Activated CD4-positive, alpha-beta T cell treated with anti-CD3 and anti-CD28 coated beads, Interleukin-2, amount 50 U/mL, for 24 hours (primary cell): ENCODE measurements at places on chromosomes 4 and X.

DNA sequence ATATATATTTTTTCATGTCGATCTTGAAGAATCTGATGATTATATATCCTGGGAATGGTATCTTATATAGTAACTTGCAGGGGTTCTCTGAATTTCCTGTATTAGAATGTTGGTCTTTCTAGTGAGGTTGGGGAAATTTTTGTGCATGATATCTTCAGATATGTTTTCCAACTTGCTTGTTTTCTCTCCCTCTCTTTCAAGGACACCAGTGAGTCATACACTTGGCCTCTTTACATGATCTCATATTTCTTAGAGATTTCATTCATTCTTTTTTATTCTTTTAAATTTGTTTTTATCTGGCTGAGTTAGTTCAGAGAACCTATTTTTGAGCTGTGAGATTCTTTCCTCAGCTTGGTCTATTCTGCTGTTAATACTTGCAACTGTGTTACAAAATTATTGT lies 27.2 kb upstream of the C4orf17 start:
- no peak for DNase-seq

DNA sequence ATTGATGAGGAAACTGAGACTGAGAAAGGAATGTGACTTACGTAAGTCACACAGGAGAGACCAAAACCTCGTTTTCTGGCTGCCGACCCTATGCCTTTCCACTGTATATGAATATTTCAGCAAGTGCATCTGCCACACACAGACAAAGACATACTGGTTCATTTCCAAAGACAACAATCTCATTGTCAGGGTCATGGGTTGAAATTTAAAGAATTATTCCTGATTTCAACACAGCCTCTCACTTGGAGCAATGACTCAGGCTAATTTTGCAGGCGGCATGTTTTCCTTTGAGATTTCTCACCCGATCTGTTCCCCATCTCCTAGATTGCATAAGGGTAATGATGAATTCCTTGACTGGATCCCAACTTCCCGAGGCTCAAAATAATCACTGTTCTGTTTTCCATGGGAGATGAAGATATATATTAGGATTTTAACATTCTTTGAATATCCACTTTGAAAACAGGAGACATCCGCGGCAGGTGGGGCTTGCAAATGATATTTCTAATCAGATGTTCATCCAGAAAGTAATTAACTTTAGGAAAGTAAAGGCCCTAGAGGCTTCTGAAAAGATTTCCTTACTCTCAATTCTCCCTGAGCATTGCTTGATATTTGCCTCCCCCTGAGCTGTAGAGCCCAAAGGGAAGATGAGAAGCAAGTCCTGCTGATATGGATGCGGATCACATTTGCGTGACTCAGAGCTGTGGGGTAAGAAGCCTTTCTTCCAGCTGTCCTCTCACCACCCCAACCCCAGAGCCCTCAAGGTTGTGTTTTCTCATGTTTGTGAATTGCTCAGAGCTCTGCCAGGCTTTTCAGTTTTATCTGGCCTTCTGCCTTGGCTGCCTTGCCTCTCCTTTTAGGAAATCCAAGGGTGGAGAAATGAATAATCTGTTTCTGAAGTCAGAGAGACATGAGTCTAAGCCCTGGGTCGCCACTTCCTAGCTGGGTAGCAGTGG lies 361.1 kb upstream of the BOD1L1 start:
- DNase-seq: no peak

DNA sequence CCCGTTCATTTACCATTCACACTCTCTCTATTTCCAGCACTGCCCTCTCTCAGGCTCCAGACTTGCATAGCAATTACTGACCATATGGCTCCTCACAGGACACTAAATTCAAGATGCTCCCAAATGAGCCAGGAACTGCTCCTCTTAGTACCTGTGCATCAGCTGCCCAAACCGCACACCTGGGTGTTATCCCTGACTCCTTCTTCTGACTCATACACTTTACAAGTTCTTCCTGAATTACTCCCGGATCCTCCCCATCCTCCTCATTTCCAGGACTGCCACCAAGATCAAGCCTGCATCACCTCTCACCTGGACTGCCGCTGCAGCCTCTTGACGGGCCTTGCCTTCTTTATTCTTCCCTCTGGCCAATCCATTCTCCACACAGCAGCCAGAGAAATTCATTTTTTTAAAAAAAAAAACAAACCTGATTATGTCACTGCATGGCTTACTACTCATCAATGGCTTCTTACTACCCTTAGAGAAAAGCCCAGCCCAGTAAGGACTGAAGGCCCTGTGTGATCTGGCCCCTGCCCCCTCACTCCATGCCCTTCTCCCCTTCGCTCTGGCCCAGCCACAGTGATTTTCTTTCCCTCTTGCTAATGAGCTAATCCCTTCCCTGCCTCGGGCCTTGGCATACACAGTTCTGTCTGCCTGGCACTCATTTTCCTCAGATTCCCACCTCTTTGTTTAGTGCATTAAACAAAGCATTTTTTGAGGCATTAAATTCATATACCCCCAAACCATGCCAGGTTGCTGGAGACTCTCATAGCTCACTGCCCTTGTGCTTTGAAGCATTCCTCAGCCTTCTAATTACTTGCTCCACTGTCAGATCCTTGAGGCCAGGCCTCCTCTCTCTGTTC lies 92.0 kb downstream of the PDGFRA start:
- DNase-seq: no peak

DNA sequence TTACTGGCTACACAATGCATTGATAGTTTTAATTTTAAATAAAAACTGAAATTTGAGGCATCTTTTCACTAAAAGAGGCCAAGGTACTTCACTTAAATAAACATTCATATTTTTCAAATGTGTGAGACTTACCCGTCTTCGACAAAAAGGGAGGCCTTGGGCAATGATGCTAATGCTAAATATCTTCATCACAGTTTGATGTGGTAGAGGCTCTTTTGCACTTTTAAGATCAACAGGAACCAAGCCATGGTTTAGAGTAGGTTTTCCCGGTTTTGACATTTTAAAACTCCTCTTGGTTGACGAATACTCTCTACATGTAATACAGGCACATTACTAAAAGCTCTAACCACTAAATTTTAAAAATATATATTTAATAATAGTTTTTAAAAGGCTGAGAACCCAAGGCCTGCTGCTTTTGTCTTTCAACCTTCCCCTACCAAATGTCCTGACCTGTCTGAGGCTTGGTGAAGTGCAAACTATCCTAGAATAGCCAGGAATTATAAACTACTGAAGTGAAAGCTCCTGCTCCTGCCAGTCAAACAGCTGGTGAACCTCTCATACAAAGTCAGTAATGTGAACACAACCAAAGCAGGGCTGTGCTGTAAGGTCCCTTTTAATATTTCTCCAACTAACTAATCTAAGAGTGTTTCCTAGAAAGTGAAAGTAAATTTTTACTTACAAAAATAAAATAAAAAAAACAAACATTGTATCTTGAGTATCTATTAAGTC lies 153.7 kb downstream of the FBXW7 start:
- no peak for DNase-seq
